ENCODE measurements at places on chromosomes 7 and 10. TPM values are rescaled to one million over a fixed set of nuclear protein-coding genes. Genes with fewer than 3 reads are reported as not detected.

The CTAGE4 gene
- total RNA-seq: 3.2 TPM

The DGKI gene
- 0.06 TPM for total RNA-seq

The KIAA1549 gene
- 0.62 TPM for total RNA-seq

The CALHM3 gene
- total RNA-seq: not detected

The IMMP2L gene
- total RNA-seq: 20.6 TPM

The NUTM2B gene
- 0.31 TPM for total RNA-seq

The SPACDR gene
- not detected for total RNA-seq

The ELN gene
- total RNA-seq: 3.0 TPM

- DNase-seq: no peak
Measured at GRCh38 chr10:21993360-21994001, 10.0 kb downstream of the DNAJC1 start.

GRCh38 chr7:152608208-152608607 lies 67.7 kb downstream of the XRCC2 start:
- no peak for DNase-seq

GRCh38 chr10:4344492-4344994 lies 481.5 kb upstream of the AKR1E2 start:
- no peak for DNase-seq

DNA sequence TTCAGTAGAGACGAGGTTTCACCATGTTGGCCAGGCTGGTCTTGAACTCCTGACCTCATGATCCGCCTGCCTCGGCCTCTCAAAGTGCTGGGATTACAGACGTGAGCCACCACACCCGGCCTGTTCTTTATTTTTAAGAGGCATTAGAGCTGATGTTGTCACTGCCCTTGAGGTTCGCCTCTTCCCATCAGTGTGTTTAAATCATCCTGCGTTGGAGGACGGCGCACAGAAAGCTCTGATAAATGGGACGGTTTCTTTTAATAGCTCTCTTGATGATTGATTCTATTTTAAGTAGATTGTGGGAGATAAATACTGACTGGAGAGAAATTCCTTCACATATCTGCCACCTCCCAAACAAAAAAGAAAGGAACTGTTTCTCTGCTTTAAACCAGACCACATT lies 29.0 kb downstream of the UPP1 start:
- DNase-seq: no peak

DNA sequence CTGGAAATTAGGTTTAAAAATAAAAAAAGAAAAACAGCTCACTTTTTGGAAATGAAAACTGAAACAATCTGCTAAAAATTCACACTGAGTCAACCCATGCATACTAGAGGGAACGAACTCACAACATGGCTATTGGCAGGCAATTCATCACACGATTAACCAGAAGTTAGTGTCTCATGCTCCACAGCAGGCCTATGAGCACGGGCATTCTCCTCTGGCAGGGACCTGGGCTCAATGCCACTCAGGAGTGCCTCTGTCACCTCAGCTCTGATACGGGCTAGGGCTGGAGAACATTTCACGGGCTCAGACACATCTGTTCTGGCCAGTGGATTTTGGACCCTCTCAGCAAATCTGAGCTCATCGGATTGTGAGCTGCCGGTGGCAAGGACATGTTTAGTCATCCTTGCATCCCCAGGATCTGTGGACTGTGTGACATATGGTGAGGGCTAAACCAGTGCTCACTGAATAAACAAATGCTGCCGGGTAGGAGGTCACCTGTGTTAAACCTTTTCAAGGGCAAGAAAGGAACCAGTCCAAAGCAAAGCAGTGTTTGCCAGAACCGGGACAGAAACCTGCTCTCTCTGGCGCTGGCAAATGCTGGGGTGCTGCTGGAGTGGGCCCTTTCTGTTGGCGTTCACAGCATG lies 40.1 kb downstream of the POLR3A start:
- DNase-seq: no peak

- no peak for DNase-seq
Measured at GRCh38 chr10:89615824-89616223, 29.2 kb downstream of the PANK1 start.

DNA sequence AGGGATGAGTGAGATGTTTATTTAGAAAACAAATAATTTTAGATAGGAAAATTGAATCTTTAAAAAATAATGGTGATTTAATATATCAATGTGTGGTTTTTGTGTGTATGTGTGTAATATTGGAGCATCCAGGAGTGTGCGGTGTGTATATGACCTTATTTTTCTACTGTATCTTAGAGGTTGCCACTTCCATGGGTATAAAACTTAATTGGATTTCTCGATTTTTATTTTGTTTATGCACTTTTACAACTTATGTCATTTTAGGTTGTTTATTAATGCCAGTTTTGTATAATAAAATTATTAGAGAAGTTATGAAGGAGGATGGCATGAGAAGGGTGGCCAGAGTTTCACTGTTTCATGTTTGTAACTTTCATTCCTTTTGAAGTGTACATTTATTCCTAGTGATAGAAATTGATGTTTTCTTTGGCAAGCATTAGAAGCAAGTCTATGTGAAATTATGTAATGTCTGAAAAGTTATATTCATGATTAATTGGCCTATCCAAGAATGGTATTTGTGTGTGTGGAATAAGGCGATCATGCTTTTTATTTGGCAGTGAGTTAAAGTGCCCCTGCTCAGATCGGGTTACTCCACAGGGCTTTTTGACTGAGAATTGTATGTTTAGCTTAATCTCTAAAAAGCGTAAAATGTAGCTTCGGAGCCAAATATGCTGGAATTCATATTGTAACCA lies 110.3 kb downstream of the KAT6B start:
- DNase-seq: no peak

GRCh38 chr10:470339-471003 lies 219.0 kb downstream of the DIP2C start:
- DNase-seq: peak; percentile 23

- no peak for DNase-seq
Measured at GRCh38 chr10:14519785-14520184, 189.1 kb upstream of the FRMD4A start.

GRCh38 chr10:116663342-116663741 lies 42.6 kb downstream of the PNLIPRP2 start:
- DNase-seq: no peak
